ENCODE measurements at places on chromosomes 5 and 9. TPM values are rescaled to one million over a fixed set of nuclear protein-coding genes. Genes with fewer than 3 reads are reported as not detected.

The P4HA2 gene
- 0.26 TPM for polyA plus RNA-seq

The FOXD4 gene
- polyA plus RNA-seq: not detected

The GRIN3A gene
- polyA plus RNA-seq: not detected

The OLFML2A gene
- polyA plus RNA-seq: 0.20 TPM

The IFNK gene
- polyA plus RNA-seq: not detected

The STING1 gene
- polyA plus RNA-seq: 3.8 TPM

The BRINP1 gene
- not detected for polyA plus RNA-seq

The ALDH7A1 gene
- polyA plus RNA-seq: 5.6 TPM

The IL13 gene
- polyA plus RNA-seq: not detected

The C9orf153 gene
- polyA plus RNA-seq: 0.14 TPM

The SLC28A3 gene
- not detected for polyA plus RNA-seq

The AQP7 gene
- not detected for polyA plus RNA-seq

The CDO1 gene
- not detected for polyA plus RNA-seq

The BTNL3 gene
- polyA plus RNA-seq: not detected

The PCDHGC4 gene
- not detected for polyA plus RNA-seq
